ENCODE measurements at places on chromosomes 5 and 9.

GRCh38 chr5:93058309-93058708 is 522.7 kb downstream of the NR2F1-AS1 start:
- no peak for DNase-seq

DNA sequence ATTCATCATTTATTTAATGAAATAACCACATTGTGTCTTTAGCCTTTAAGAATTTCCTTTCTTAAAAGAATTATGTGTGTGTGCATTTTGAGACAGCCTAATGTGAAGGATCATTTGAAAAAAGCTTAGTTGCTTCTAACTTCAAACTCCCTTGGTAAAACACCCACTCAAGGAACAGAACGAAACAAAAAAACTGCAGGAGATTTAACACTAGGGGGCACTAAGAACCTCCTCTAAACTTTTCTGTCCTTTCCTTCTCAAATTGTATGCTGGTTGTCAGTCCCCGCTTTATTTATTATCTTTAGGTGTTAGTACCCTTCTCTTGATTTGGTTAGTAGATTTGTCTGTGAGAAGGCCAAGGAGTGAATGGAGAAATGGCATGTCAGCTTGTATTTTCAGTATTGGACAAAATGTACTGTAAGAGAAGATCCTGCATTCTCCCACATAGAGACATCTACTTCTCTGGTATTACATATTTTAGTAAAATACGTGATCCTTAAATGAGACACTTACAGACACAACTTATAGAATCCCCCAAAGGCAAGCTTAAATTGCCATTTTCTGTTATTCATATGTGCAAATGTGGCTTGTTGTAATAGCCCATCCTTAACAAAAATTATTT is 229.7 kb downstream of the MRPS30 start:
- peak; percentile 42 for DNase-seq

GRCh38 chr9:15156241-15156640 is 150.8 kb downstream of the TTC39B start:
- no peak for DNase-seq

GRCh38 chr9:137141050-137141810 is 2.3 kb downstream of the GRIN1 start:
- no peak for DNase-seq

- no peak for DNase-seq
These were observed 83.0 kb upstream of the GNA14 start for GRCh38 chr9:77731008-77731698.

- no peak for DNase-seq
These were observed 14.8 kb upstream of the CEMIP2 start for GRCh38 chr9:71783120-71783523.

DNA sequence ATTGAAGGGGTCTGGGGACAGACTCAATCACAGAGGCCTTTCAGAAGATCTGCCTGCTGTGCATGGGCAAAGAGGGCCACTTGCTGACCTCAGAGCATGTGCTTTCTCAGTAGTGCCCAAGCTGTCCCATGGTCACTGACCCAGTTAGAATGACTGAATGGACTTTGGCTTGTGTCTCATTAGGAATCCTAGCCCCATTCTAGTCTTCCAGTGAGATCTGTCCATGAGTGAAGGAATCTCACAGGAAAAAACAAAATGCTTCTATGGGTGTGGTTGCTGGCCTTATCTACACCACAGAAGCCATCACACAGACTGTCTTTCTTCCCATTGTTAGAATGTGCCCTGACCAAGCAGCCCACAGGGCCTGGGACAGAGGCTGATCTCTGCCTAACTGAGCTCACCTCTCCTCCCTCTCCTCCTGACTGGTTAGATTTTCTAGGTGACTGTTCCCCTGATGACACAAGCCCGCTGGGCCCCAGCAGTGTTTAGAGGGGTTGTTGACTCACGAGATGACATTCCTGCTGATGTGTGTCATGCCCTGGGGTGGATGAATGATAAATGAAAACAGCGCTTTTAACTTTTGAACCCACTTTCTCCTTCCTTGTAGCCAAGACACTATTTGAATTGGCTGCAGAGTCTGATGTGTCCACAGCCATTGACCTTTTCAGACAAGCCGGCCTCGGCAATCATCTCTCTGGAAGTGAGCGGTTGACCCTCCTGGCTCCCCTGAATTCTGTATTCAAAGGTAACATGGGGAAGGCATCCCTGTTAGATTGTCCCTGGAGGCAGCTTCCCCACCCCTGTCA is 24.8 kb downstream of the TGFBI start:
- DNase-seq, result no peak

GRCh38 chr9:69757996-69758675 is 1.7 kb downstream of the PTAR1 start:
- DNase-seq, result no peak

DNA sequence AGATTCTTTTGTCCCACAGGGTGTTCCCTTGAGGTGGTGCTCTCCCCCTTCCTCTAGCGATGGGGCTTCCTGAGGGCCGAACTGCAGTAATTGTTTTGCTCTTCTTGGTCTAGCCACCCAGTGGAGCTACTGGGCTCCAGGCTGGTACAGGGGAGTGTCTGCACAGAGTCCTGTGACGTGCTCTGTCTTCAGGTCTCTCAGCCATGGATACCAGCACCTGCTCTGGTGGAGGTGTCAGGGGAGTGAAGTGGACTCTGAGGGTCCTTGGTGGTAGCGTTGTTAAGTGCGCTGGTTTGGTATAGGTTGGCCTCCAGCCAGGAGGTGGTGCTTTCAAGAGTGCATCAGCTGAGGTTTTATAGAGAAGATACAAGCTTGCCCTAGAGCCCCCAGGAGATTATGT is 20.4 kb upstream of the CEP72 start:
- DNase-seq, result no peak

DNA sequence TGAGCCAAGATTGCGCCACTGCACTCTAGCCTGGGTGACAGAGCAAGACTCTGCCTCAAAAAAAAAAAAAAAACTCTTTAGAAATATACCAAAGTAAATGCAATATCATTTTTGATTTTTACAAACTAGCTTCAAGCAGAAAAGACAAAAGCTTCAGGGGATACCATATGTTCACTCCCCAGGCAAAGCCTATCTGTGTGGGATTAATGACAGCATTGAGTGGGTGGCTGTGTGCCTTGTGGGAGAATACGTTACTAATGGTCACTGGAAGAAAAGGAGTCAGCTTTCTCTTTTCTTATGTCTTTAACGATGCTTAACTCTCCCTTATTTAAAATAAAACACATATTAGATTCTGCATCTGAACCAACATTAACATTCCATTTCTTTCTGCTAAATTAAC is 1.9 kb downstream of the PCA3 start:
- DNase-seq, result no peak

DNA sequence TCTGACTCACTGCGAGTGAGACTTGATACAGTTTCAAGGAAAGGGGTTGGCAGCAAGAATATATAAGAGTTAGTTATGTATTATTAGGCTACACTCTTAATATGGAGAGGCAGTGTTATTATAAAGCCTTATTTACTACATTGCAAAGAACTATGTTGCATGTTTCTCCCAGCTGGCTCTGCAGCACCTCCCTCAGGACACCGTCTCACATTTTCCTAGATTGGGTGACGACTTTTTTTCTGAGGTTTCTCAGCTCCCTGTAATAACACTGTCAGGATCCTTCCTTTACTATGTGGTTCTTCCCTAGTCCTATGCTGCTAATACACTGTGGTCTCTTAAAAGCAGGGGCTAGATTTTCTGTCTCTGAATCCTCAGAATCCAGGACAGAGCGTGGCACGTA is 153.7 kb downstream of the INSYN2B start:
- no peak for DNase-seq

All from NCI-H526 treated with DMSO at 0.1 percent for 48 hours (cell line).